ENCODE measurements at places on chromosomes 16 and 17. TPM values are rescaled to one million over a fixed set of nuclear protein-coding genes. Genes with fewer than 3 reads are reported as not detected.

Gene IRX5
- 36.8 TPM for total RNA-seq

DNA sequence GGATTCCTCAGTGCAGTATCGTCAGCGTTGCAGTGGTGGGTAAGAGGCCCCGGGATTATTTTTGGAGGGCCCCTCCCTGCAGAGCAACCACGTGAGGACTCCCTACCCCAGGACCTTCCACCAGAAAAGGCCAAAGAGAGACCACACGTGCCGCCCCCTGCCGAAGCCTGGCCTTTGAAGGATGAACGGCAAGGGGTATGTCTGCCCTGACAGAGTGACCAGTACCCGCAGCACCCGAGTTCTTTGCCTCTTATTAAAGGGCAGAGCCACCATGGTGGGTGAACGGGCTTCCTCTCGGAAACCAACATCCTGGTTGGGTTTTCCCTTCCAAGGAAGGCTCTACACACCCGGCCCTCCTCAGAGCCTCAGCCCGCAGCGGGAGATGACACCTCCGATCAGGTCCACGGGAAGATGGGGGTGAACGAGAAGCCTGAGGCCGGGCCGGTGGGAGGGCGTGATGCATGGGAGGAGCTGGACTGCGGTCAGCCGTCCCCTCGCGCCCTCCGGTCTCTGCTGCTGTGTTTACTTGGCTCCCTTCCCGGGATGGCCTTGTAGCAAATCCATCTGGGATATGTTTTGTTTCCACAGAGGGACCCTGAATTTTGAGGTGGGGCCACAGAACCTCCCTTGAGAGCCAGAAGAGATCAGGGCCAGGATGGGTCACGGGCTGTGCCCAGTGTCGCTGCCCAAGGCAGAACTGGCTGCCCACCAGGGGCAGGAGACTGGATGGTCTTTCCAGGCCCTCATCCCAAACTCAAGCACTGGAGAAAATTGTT is 49.1 kb downstream of the TBC1D16 start:
- no peaks in the 10 kb centered on the region for H3K27me3 ChIP-seq
- no peak overlapping the region for H3K4me3 ChIP-seq
- H3K27ac ChIP-seq = no peak overlapping the region
- no peak for DNase-seq
- H3K4me1 ChIP-seq = peaks cover 33% of the 10 kb centered on the region

GRCh38 chr17:1228781-1229348 is 41.4 kb upstream of the BHLHA9 start:
- no peaks in the 10 kb centered on the region for H3K36me3 ChIP-seq
- H3K27ac ChIP-seq = peak overlapping the region; percentile 60
- peaks cover 70% of the 10 kb centered on the region for H3K27me3 ChIP-seq
- H3K4me1 ChIP-seq = peaks cover 37% of the 10 kb centered on the region
- peak overlapping the region; percentile 69 for H3K4me3 ChIP-seq

DNA sequence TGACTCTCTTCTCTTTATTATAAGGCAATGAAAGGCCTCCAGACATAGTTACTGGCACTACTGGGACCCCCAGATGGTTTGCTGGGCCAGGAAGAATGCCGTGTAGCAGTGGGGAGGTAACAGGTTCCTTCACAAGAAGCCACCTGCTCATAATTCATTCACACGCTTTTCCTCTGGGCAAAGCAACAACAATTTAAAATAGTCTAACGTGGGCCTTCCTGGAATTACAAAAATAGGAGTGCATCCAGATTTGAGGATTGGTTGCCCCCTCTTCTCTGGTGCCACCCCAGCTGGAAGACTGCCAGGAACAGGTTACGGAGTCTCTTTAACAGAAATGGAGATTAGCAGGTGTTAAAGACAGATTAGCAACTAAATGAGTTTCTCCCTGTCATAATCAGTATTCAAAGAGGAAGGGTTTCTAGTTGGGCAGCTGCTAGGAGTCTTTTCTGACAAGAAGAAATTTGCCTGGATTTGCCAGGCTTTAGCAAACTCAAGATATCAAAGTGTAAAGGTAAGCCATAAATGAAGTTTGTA is 409.6 kb downstream of the NPIPA8 start:
- H3K4me1 ChIP-seq = no peaks in the 10 kb centered on the region

DNA sequence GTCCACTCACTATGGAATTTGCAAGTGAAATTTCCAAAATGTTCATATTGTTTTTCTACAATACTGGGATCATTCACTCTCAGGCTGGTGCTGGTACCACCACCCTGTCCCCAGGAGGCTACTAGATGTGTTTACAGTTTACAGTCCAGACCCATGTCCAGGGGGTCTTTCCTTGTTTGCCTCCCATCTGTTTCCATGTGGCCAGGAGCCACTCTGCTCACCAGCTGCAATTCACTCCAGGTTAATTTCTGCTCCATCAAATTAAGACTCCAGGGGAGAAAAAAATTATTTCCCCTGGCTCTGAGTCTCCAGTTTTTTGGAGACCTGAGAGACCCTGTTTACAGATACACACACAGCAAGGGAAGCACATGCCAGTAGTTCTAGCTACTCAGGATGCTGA is 12.5 kb upstream of the SRSF1 start:
- no peak for DNase-seq
- no peaks in the 10 kb centered on the region for H3K36me3 ChIP-seq
- H3K4me3 ChIP-seq = no peak overlapping the region
- H3K4me1 ChIP-seq = no peaks in the 10 kb centered on the region

- H3K4me1 ChIP-seq = peaks cover 72% of the 10 kb centered on the region
- DNase-seq = no peak
- H3K4me3 ChIP-seq = peak overlapping the region; percentile 96
- peak overlapping the region; percentile 91 for H3K27ac ChIP-seq
These were observed 232.1 kb downstream of the MRTFB start for GRCh38 chr16:14303182-14303618.
